ENCODE measurements at places on chromosomes 6 and 20.
A peak's percentile ranks its signal among the peaks of the same experiment; 100 is the strongest.

DNA sequence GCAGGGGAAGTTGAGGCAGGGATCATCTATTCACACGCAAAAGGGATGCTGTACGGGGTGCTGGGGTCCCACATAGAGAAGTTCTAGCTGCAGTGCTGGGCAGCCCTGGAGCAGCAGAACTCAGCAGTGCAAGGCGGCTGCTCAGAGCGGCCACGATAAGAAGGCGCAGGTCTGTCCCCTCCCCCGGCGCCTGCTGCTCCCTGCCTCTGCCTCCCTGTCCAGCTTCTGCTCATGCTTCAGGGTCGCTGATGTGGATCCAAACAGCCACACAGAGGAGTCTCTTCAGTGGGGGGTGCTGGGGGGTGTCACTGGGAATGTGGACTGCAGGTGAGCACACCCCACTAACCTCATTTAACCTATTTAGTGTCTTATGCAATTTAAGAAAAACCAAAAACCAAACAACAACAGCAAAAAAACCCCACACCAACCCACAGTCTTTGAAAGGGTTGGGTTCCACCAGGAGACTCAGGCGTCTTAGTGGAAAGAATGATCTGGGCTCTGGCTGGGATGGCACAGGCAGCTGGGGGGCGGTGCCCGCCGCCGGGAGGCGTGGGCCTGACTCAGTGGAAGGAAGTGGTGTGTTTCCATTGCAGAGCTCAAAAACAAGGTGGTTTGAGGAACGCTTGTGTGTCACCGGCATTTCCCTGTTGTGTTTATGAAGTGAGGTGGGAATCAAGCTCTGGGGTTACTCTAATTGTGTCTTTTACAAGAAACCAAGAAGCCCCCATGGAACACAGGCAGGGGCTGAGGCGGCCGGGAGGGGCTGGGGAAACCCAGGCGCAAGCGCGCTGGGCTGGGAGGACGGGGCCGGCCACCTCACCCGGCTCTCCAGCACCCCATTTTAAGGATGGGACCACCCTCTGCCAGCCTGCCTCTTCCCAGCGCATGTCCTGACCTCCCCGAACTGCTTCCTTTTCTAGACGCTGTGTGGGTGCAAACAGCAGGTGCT is 55.1 kb downstream of the IRF4 start:
- peak; percentile 97 for DNase-seq

GRCh38 chr6:158766621-158767455 is 52.3 kb downstream of the EZR start:
- DNase-seq, result peak; percentile 60

DNA sequence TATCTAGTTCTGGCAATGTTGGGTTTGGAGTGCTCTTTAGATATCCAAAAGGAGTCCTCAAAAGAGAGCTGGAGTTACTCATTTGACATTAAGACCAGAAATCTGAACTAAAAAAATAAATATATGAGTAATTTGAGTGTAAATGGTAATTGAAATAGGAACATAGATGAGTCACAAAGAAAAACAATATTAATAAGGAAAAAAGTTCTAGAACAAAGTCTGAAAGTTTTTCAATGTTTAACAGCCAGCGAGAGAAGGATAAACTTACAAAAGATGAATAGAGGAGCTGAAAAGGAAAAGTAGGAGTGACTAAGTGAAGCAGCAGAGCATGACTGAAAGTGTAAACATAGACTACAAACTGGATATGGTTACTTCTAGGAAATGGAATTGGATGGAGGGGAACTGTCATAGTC is 46.8 kb downstream of the EPM2A start:
- DNase-seq, result no peak

GRCh38 chr20:38050686-38051085 is 17.1 kb downstream of the RPRD1B start:
- DNase-seq, result no peak

GRCh38 chr20:50991076-50991475 is 31.8 kb downstream of the KCNG1 start:
- no peak for DNase-seq

DNA sequence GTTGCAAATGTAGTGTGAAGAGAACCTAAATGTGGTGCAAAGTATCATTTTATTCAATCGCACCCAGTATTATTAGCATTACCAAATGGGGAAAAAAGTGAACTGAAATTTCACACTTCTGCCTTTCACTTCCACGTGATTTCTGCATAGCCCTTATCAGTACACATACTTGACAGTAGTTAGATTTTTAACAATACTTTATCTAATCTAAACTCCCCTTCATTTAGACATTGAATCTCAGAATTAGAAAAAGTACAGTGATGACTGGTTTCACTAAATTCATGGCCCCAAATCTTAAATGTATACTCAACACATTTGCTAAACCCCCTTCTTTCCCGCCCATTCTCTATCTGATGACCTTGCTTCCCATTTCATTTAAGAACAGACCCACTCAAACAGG is 14.3 kb downstream of the STX7 start:
- DNase-seq, result no peak

GRCh38 chr20:54727490-54727889 is 252.1 kb downstream of the DOK5 start:
- no peak for DNase-seq

DNA sequence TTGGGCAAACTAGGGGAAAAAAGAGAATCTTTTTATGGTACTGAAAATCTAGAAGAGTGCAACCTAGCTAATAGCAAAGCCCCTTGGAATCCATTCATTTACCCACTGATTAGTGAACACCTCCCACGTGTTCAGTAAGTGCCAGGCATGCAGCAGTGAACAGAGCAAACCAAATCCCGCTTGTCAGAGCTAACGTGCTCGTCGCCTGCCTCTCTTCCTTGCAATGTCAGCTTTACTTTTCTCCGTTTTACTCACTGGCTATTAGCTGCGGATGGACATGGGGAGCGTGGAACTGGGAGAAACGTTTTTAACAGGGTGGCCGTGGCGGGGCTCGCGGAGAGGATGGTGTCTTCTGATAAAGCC is 120.4 kb downstream of the SYNDIG1 start:
- DNase-seq, result no peak

GRCh38 chr6:15901141-15902115 is 227.5 kb upstream of the MYLIP start:
- DNase-seq, result no peak
